ENCODE measurements at places on chromosomes 5 and 9. TPM values are rescaled to one million over a fixed set of nuclear protein-coding genes. Genes with fewer than 3 reads are reported as not detected.
A peak's percentile ranks its signal among the peaks of the same experiment; 100 is the strongest.

TAF11L10 gene
- polyA plus RNA-seq, result not detected

HTR1A gene
- polyA plus RNA-seq, result 6.5 TPM

LHX3 gene
- polyA plus RNA-seq, result 0.03 TPM

PCDHGA4 gene
- 1.7 TPM for polyA plus RNA-seq

ARHGEF39 gene
- polyA plus RNA-seq, result 18.7 TPM

LRRC14B gene
- not detected for polyA plus RNA-seq

UNC13B gene
- 28.7 TPM for polyA plus RNA-seq

IFNA21 gene
- polyA plus RNA-seq, result not detected

PAPPA gene
- 0.18 TPM for polyA plus RNA-seq

SLC45A2 gene
- polyA plus RNA-seq, result not detected

HACD4 gene
- 0.65 TPM for polyA plus RNA-seq

NPDC1 gene
- polyA plus RNA-seq, result 43.6 TPM

ADAMTS13 gene
- 4.4 TPM for polyA plus RNA-seq

NSD1 gene
- 21.1 TPM for polyA plus RNA-seq

GRCh38 chr5:120436996-120437395, 27.1 kb upstream of the PRR16 start:
- DNase-seq, result no peak

GRCh38 chr5:105639068-105639467, 2031.7 kb downstream of the EFNA5 start:
- no peak for DNase-seq

DNA sequence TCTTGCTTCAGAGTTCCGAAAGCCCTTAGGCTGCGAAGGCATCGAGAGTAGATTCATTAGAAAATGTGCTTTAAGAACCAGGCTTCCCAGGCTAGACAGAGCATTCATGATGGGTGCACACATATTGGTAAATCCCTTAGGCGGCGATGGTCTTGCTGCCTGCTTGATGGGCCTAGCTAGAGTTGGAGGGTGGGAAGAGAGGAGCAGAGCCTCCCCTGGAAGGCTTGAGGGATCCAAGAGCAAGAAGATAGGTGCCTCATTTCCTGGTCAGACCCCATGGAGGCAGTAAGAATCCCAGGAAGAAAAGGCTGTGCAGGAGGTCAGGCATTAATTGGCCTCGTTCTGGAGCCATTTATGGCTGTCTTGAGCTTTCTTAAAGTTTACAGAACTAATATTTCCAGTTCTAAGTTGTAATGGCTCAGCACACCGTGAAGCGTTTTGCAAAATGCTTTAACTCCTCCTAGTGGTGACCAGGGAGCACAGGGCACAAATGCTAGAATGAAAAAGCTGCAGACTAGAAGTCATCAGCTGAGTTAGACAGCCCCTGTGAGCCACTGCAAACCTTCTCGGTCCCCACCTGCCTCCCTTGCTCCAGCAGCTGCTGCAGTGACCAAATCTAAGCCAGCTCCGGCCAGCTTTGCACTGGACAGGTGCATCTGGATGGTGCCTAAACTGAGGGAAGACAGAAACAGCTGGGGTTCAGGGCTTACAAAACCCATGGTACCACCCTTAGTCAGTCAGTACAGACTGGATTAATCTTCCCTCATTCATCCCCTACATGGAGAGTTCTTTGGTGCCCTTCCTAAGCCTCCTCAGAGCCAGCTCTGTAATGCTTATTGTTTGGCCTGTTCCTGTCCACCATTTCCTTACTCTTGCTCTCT, 14.7 kb downstream of the SLC45A2 start:
- no peak for DNase-seq

- no peak for DNase-seq
Observed at GRCh38 chr5:57067597-57067924, 106.3 kb upstream of the GPBP1 start.

GRCh38 chr9:137116027-137116507, 1.5 kb upstream of the DPP7 start:
- no peak for DNase-seq

GRCh38 chr9:125227761-125228160, 13.4 kb downstream of the HSPA5 start:
- DNase-seq, result no peak

DNA sequence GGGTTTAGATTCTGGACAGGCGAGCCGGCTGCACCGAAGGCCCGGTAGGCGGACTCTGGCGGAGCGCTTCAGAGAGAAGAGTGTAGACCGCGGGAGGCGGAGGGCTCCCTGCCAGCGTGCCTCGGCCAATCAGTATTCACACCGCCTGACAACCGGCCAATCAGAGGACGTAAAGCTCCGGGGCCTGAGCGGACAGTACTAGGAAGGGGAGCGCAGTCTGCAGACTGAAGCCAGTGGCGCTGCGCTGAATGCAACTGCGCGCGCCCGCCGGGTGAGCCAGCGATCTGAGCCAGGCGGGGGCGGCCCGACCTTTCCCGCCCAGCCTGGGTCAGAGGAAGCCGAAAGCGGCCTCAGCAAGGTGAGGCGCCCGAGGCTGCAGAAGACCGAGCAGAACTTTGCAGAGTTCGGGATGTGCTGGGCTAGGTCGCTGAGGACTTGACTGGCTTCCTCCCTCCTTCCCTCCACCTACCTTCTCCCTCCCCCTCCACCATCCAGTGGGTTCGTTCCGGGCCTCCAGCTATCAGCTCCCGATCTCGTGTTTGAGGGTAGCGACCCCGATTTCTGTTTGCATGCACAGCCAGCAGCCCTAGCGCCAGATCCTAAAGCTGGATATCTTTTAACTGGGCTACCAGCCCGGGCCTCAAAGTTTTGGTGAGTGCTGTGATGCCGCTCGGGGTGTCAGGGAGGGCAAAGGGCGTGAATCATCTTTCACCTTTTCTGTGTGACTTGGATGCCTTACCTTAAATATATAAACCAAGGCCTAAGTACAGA, at the start of gene DMRT2:
TSS of gene DMRT2 (plus strand) at position 233 of the 771 bp plus-strand sequence. CDS start 1,257 bp downstream, outside the sequence.
- peak; percentile 92 for DNase-seq

- no peak for DNase-seq
Observed at GRCh38 chr5:3341446-3342240, 254.0 kb upstream of the IRX1 start.

DNA sequence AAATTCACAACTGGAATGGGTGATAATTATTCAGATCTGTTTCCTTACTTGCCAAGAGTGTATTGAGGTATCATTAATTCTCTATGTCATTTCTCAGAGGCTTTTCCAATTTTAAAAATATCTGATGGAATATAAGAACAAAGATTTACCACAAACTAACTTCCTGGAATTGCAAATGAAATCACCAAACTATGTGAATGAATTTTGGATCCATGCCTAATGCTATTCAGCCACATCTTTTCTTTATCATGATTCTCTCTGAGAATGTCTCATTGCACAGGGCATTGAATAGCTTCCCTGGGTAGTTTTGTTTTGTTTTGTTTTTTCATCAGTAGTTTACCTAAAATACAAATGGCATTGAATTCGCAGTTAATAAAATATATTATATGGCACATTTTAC, 146.9 kb upstream of the FBN2 start:
- no peak for DNase-seq

DNA sequence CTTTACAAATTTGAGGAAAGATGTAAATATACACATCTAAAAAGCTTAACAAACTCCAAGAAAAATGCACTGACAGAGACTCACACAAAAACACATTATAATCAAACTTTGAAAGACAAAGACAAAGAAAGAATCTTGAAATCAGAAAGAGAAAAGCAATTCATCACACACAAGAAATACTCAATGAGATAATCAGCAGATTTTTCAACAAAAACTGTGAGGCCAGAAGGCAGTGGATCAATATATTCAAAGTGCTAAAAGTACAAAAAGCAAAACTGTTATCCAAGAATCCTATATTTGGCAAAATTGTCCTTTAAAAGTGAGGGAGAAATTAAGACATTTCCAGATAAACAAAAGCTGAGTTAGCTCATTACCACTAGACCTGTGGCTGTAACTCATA, 6.1 kb downstream of the TPD52L3 start:
- DNase-seq, result no peak

GRCh38 chr5:140220698-140221064, 45.7 kb downstream of the CYSTM1 start:
- DNase-seq, result no peak

DNA sequence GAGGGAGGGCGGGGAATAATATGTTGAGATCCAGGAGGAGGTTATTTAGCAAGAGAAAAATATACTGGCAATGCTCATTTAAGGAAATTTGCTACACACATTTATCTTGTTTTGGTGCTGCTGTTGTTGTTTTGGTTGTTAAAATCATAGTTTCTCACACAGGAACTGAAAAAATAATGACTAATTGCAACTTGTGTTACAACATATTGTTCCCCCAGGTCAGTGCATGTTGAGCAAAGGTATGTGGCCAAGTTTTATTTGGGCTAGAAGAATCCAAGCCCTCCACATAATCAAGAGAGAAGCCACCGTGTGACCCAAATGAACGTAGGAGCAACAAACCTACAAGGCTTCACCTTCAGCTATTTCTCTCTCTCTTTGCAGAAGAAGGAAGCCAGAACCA, 220.3 kb upstream of the DAPK1 start:
- no peak for DNase-seq

- no peak for DNase-seq
Observed at GRCh38 chr5:36418152-36418979, 116.7 kb upstream of the RANBP3L start.

GRCh38 chr5:402615-403359, 40.2 kb upstream of the EXOC3 start:
- DNase-seq, result no peak

DNA sequence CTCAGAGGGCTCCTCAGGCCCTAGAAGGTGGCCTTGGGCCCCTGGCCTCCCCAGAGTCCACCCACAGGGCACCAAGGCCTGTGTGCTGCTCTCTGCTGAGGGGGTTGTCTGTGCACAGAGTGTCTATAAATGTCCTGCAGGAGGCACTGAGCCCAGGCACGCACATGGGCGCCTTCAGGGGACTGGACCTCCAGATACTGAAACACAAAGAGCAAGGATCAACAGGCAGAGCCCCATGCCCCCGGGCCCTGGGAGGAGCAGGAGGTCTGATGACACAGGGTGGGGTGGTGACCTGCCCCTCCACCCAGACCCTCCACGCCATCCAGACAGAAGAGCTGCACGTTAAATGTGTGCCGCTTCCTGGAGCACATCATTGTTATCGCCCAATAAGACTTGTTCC, 64.6 kb upstream of the SIMC1 start:
- peak; percentile 39 for DNase-seq

All from H1 (cell line).